ENCODE measurements at places on chromosomes 3 and 15.

GRCh38 chr3:59798372-59799086 is 748.7 kb upstream of the CFAP20DC start:
- DNase-seq, result no peak

- DNase-seq, result no peak
Measured at GRCh38 chr3:195886181-195887141, 21.9 kb downstream of the TNK2 start.

DNA sequence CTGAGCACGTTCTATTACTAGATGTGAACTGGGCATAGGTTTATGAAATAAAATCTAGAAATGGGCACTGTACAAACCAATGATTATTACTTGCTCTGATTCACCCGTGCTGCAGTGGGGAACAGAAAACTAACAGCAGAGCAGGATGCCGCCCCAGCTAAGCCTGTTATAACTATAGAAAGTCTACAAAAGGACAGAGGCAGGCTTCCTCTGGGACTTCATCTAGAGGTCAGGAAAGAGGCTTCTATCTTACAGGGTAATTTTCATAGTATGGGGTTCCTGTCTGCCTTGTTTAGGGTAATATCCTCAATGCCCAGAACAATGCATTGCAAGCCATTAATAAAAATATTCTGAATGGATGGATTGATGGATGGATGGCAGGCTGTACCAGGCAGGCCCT is 177.0 kb upstream of the TBL1XR1 start:
- no peak for DNase-seq

- peak; percentile 25 for DNase-seq
Measured at GRCh38 chr15:64096668-64097384, 1.0 kb downstream of the SNX1 start.

DNA sequence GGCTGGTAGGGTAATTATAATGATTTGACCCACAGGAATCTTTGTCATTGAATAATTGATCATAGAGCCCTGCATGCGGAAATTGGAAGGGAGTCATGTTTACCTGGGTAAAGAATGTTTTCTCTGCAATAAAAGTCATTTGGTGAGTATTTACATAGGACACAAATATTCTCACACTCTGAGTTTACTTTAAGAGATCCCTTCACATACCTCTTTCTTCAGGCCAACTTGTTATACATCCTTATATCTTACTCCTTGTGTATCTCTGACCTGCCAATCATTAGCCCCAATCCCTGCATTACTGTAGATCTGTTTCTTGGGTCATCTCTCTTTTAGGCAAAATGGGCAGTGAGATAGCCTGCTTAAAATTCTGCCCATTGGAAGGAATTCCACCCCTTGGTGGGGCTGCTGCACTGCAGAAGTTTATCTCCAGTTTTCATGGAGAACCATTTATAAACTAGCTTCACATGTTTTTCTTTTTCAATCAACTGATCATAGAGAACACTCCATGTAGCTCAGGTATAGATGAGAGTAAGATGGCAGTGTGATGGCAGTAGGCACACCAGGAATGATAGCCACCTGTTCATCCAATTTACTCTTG is 46.2 kb downstream of the ILDR1 start:
- no peak for DNase-seq

GRCh38 chr3:151838574-151839312 is 24.8 kb downstream of the AADAC start:
- DNase-seq, result peak; percentile 79

GRCh38 chr3:169457807-169458697 is 205.5 kb downstream of the MECOM start:
- DNase-seq, result no peak

- DNase-seq, result no peak
Measured at GRCh38 chr3:64179249-64179648, 46.0 kb downstream of the PRICKLE2 start.

DNA sequence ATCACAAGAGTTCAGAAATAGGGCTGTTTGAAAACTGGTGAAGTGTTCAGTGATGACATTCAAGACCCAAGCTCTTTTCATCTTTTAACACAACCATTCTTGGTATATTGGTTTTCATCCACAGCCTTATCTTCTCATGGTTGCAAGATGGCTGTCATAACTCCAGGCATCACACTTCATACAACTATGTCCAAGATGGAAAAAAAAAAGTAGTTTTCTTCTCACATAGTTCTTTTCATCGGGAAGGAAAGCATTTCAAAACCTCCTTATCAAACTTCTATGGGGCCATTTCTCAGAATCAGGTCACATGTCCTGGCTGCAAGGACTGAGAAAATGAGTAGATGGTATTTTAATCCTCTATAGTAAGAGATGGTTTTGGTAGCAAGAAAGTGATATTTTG is 21.1 kb upstream of the MFSD1 start:
- DNase-seq, result no peak

GRCh38 chr3:16759227-16759903 is 125.4 kb upstream of the PLCL2 start:
- no peak for DNase-seq

DNA sequence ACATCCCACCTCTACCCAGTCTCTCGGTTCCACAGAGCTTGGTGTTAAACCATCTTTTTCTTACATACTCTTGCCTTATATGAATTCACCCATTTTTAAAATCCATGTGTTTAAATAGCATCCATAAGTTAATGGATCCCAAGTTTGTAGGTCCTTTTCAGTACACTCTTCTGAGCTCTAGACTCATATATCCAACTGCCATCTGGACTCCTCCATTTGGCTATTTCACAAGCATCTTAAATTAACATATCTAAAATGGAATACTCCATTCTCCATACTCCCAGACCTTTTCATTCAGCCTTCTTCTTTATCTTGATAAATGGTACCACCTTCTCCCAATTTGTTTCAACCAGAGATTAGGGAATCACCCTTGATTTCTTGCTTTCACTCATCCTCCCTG is 113.4 kb downstream of the CHST2 start:
- no peak for DNase-seq

DNA sequence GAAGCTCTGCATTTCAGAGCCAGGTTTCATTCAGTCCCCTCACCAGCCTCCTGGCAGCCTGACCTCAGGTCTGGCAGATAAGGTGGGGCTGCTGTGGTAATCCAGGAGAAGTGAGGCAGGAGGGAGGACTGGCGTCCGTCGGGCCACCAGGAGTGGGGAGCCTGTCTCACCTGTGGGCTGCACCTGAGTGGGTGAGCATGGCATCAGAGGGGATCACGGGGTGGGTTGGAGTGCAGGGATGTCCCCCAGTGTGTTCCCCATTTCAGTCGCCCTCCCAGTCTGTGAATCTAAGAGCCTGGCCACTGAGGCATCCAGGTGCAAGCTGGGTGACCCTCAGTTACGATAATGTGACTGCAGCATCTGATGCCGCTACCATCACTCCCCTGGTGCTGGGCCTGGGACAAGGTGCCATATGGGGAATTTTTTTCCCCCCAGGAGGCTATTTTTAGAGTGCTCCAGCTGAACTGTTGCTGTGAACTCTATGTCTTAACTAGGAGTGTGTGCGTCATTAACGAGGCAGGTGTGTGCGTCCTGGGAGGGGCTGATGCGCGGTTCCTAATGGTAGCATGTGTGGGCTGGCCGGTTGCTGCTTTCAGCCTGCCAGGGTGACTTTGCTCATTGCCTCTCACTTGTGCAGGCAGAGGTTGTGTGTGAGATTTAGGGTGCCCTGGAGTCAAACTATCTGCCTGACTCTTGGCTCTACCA is 165.2 kb downstream of the SLCO3A1 start:
- DNase-seq, result peak; percentile 49

DNA sequence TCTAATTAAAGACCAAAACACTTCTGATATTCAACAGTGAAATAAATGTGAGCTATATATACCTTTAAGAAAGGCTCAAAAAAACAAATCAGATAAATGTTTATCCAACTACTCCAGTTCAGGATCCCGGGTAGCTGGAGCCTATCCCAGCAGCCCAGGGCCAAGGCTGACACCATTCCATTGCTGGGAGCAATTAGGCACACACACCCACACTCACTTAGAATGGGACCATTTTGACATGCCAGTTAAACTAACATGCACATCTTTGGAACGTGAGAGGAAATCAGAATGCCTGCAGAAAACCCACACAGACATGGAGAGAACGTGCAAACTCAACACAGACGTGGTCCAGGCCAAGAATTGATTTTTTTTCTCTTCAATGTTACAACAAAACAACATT is 30.0 kb upstream of the PLSCR4 start:
- no peak for DNase-seq

DNA sequence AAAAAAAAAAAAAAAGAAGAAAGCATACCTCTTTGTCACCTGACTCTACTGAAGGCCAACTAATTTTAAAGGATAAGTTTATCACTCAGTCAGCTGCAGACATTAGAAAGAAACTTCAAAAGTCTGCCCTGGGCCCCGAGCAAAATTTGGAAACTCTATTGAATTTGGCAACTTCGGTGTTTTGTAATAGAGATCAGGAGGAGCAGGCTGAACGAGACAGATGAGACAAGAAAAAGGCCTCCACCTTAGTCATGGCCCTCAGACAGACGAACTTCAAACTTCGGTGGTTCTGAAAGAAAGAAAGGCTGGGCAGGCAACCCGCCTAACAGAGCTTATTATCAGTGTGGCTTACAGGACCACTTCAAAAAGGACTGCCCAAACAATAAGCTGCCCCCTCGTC is 18.5 kb downstream of the GLDN start:
- no peak for DNase-seq

GRCh38 chr3:44992555-44993470 is 16.8 kb downstream of the EXOSC7 start:
- no peak for DNase-seq

DNA sequence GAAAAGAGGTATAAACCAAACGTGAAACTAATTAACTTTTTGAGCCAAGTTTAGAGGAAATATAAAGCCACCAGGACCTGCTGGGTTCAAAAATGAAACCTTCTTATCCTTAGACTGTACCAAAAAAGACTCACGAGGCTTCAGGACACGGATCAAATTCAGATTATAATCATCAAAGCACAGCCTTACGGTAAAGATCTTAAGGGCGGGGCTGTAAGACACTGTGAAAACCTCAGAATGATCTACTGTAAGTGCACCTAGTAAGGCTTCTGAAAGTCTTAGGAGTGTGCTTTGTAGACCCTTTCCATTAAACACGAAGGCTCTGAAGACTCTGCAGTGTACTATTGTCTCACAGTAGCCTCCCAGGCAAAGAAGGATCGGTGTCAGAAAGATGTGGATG is 26.8 kb downstream of the TARS3 start:
- no peak for DNase-seq

GRCh38 chr3:69385723-69386555 is at the start of gene FRMD4B:
FRMD4B (minus strand) TSS chr3:69386088; CDS start chr3:69385989, 99 bp downstream.
- DNase-seq, result peak; percentile 64

GRCh38 chr15:56984681-56985481 is 66.4 kb downstream of the TCF12 start:
- DNase-seq, result no peak
